ENCODE measurements at places on chromosomes 3 and 15.

- DNase-seq = no peak
Observed at GRCh38 chr15:75095594-75095993, 72.2 kb downstream of the PPCDC start.

DNA sequence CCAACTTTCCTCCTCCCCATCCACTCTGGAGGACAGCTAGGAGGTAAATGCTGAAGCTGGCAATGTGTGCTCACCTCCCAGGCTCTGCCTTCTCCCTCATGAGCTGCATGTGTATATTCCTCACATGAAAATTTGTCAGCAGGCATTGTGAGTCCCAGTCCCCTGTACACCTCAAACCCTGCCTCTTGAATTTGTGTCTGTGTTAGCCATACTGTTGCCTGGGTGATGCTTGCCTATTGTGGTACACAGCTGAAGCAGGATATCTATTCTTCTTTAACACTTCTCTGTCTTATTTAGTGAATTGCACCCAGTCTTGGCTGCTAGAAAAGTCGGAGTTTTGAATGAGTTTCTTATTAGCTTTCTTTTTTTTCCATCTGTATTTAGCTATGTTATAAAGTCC is 586.0 kb upstream of the TGFBR2 start:
- DNase-seq = no peak

DNA sequence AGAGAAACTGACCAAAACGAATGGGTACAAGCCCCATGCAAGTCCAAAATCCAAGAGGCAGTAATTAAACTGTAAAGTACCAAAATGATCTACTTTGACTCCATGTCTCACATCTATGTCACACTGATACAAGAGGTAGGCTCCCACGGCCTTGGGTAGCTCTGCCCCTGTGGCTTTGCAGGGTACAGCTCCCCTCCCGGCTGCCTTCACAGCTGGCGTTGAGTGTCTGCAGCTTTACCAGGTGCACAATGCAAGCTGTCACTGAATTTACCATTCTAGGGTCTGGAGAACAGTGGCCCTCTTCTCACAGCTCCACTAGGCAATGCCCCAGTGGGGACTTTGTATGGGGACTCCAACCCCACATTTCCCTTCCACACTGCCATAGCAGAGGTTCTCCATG is 308.6 kb downstream of the TBC1D5 start:
- DNase-seq = no peak

- DNase-seq = no peak
Observed at GRCh38 chr3:72678380-72678779, 169.9 kb downstream of the SHQ1 start.

DNA sequence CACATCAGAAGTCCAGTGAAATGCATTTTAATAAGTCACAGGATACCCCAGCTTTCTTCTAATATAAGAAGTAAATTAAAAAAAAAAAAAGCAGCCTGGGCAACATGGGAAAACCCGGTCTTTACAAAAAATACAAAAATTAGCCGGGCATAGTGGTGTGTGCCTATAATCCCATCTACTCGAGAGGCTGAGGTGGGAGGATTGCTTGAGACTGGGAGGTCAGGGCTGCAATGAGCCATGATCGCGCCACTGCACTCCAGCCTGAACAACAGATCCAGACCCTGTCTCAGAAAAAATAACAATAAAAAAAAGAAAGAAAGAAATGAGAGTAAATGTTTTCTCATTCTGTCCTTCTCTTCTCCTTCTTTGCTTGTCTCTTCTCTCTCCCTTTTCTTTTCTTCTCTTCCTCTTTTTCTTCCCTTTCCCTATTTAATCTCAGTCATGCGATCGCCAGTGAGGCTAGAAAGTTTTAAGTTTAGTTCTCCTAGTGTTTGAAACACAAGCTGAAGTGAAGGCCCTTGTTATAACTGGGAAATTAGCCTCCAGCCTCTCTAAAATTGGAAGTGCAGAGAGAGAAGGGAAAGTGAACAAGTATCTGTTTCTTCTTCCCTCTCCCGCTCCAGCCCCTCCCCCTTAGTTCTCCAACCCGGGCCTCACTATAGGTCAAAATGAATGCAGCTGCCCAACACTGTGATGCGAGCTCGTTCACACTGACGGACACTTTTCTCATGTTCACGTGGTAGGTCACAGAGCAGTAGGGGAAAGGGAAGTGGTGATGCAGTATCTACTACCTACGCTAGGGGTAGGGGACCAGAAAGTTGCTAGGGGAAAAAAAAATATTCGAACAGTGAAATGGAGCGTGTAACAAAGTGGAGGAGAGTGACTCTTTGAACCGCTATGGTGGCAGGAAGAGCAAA is 23.5 kb upstream of the TSC22D2 start:
- no peak for DNase-seq

All from activated CD8-positive, alpha-beta memory T cell treated with anti-CD3 and anti-CD28 coated beads for 4 hours (primary cell).